ENCODE measurements at places on chromosomes 13 and 19.

DNA sequence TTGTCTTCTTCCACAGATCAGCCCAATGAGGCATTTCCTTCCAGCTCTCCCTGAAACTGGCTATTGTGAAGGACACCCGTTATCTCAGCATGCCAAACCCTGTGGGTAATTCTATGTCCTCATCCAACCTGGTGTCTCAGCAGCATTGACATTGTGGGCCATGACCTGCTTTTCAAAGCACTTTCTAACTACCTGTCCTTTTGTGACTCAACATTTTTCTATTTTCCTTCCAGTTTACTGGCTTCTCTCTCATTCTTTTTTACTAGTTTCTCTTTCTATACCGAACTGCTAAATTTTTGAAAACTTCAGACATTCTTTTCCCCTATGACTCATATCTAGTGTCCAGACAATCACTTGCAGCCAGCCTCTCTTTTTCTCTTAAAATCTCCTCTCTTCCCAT lies 136.4 kb upstream of the HTR2A start:
- DNase-seq = no peak

DNA sequence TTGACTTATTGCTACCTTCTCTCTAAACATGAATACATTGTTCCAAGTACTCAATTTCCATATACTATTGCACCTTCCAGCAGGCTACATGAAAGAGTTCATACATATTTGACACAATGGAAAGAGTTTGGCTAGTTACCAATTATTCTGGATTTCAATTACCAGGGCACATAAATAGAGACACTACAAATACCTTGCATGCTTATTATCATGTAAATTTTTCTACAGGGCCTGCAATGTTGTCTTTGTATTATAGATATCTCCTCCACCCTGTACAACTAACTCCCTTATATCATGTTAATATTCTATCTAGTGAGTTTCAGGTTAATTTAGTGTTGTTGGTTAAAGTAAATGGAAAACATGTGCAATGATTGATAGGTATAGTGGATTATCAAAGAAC lies 540.7 kb upstream of the SLITRK5 start:
- no peak for DNase-seq

DNA sequence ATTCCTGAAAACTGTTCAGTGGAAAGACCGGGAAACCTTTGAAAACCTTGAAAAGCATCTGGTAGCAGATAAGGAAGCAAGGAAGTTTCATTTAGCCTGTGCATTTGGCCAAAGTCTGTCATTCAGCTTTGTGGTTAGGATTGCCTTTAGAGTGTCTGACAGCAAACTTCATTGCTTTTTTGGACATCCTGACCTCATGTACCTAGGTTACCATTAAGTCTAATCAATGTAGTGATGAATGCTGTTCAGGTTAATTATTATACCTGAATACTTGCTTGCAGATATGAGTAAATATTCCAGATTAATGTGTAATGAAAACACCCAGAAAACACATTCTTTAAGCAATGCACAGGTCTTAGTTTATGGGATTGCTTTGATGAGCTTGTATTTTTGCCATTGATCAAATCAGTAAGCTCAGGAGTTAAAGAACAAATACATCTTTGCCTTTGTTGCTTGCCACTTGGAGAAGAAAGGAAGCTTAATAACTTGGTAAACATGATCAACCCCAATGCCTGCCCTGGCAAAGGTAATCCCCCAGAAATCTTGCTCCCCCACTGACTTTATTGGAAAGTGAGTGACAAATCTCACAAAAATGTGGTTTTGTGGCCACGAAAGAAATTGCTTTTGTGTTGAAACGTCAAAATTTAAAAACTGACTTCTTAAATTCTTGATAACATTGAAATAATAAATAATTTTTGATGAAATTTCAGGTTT lies 87.4 kb downstream of the SLC15A1 start:
- no peak for DNase-seq

GRCh38 chr19:343941-344624 lies 513 bp downstream of the MIER2 start:
- DNase-seq = no peak

DNA sequence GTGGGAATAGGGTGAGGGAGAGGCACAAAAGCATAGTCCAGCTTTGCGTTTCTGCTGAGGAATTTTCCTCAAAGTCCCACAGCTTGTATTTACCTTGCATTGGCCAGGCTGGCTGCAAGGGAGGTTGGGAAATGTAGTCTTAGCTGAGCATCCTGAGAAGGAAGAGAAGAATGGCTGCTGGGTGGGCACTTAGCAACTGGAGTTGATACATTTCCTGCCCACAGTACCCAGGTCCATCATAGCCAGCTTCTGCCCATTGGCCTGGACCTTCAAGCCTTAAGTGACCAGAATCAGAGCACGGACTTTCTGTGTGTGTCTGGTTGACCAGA lies 112.4 kb downstream of the SIPA1L3 start:
- DNase-seq = no peak

DNA sequence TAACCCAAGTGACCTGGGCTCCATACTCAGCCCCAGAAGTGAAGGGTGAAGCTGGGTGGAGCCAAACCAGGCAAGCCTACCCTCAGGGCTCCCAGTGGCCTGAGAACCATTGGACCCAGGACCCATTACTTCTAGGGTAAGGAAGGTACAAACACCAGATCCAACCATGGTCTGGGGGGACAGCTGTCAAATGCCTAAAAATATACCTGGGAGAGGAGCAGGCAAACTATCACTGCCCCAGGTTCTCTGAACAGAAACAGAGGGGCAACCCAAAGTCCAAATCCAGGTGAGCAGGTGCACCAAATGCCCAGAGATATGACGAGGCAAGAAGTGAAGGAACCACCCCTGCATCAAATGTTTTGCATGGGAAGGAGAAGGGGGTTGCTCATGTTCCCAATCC lies 6.1 kb upstream of the CEACAM7 start:
- no peak for DNase-seq

DNA sequence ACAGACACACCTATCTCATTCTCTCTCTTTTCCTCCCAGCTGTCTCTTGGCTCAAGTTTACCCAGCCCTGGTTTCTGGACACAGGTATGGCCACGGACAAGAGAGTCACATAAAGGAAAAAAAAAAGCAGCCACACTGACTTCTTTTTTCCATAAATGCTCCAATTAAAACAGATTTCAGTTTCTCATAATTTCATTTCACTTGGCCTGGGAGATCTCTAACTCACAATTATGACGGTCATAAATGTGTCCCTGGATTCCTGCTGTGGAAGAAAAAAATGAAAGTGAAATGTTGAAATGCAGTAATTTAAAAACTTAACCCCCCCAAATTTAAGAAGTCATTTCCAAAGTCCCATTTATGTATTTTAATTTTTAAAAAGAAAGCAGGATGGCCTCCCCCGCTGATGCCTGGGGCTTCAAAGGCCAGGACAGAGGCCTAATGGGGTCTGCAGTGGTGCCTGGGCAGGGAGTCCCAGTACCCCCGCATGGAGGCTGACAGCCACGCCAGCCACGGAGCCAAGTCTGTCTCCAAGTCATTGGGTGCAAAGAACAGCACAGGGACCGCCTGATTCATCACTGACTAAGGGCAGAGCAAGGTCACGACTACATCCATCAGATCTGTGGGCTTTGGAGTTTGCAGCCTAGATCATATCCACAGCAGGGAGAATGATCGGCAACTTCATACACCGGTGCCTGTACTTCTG lies 79.7 kb downstream of the TSHZ3 start:
- no peak for DNase-seq

GRCh38 chr19:17796013-17796837 lies 1.3 kb downstream of the B3GNT3 start:
- DNase-seq = no peak

DNA sequence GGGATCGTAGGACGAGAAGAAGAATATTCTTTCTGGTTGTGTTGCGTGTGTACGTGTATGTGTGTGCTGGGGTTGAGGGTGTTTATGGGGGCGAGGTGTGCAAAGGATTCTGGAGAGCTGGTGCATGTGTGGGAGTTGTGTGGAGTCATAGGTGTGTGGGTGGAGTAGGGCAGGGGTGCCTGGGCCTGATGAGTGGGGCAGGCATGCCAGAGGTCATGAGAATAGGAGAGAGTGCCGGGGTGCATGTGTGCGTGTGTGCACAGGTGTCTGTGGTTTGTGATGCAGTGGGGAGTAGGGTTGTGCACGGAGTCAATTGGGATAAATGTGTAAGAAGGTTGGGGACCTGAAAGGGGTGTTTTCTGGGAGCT lies 649 bp downstream of the TMEM91 start:
- no peak for DNase-seq

DNA sequence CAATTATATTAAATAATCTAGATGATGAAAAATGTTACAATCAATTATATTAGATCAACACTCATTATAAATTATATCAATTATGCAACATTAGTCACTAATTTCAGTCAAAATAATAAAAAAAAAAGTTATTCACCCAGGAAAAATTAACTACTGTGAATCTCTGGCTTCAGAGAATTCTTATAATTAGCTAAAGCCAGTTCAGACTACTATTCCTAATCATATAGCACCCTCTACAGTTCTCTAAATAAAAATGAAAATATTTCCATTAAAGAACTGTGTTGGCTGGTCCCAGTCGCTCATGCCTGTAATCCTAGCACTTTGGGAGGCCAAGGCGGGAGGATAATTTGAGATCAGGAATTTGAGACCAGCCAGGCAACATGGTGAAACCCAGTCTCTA lies 33.0 kb downstream of the XPO4 start:
- no peak for DNase-seq

DNA sequence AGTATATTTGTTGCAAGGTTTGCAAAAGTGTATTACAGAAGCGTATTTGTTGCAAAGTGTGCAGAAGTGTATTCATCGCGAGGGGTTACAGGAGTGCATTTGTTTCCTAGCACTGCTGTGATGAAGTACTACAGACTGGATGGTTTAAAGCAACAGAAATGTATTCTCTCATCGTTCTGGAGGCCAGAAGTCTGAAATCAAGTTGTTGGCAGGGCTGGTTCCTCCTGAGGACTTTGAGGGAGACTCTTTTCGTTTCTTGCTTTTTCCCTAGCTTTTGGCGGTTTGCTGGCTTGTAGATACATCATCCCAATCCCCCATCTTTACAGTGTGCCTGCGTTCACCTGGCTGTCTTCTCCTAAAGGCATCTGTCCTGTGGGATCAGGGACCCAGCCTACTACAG lies 127.9 kb upstream of the USP29 start:
- DNase-seq = no peak

GRCh38 chr19:49614096-49614833 lies 23.3 kb downstream of the PRR12 start:
- DNase-seq = no peak

- no peak for DNase-seq
Observed at GRCh38 chr13:101178406-101178805, 237.9 kb downstream of the NALCN start.

DNA sequence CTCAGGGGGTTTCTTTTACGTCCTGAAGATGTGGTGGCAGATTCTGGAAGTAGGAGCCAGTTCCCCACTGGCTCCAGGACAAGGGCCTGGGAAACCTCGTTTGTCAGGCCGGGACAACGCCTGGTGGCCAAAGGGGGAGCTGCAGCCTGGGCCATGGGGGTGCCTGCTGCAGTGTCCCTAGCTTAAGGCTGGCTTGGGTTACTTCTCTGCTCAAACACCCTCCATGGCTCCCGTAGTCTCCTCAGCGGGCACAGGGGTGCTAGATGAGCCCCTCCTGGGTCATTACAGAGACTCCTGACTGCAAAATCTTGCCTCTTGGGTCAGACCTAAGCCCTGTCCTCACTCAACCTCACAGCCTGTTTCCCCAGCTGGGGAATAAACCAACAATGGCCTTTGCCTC lies 14.7 kb downstream of the CILP2 start:
- no peak for DNase-seq

DNA sequence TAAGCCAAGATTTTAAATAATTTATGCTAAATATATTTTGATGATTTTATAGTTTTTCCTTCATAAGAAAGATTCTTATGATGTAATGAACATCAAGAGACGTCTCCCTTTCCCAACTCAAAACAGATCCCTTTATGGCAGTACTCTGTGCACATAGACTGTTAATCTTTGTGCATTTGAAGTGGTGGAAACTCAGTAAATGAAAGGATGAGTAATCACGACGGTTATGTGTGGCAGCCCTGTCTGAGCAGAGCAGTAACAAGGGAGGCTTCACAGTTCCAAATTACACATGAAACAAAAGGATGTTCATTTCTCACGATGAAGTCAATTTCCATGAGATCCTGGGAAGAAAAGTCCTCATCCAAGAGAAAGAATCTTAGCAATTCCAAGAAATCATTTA lies 498.1 kb downstream of the KLF5 start:
- no peak for DNase-seq

DNA sequence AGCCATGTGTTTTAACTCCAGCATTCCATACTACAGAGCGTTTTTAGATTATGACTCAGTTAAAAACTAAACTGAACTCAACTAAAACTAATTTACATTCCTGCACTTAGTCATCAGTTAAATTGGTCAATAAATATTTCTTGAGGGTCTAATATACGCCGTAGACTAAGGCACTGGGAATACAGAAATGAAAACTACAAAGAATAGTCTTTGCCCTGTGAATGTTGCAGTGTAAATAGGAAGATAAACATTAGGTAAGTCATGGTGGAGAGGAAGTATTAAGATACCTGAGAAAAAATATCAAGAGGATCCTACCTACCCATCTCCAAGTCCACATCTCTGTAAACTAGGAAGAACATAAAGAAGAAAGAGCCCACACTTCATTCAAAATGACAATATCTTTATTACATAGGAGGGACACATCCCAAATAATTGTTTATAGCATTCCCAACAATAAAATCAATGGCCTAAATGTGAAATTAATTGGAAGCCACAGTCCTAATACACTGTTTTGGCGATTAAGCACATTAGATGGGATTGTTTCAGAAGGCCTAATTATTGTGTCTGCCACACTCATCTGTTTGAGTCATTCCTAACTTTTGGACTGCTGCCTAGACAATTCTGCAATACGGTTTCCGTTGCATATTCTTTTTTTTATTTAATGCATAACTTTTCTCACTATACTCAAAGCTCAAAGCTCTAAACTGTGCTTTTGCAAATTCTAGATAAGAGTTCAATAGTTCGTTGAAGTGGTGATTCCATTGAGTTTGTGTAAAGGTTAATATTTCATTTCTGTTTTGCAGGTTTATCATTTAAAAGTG lies 52.9 kb downstream of the MBNL2 start:
- no peak for DNase-seq

- no peak for DNase-seq
Observed at GRCh38 chr13:114034481-114034891, 60.6 kb upstream of the C13orf46 start.

DNA sequence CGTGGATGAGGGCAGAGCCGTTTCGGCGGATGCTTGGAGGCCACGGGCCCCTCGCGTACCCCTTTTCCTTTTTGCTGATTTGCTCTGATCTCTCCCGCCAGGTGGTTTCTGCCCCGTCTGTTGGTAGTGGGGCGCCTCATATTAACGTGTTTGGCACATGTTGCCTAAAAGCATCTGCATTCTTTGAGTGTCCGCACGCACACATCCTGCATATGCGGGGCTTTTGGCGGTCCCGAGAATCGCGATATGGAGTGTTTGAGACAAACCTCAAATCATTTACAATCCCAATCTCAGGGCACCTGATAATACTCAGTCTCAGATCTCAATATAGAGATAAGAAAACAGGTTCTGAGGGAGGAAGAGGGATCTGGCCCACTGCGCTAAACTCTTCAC lies 809 bp downstream of the U2AF2 start:
- no peak for DNase-seq
